ENCODE measurements at places on chromosomes 3 and 15. TPM values are rescaled to one million over a fixed set of nuclear protein-coding genes. Genes with fewer than 3 reads are reported as not detected.

COL6A6 gene
- polyA plus RNA-seq = 0.27 TPM

PRR23C gene
- not detected for polyA plus RNA-seq

KBTBD8 gene
- polyA plus RNA-seq = 12.0 TPM

PLA1A gene
- not detected for polyA plus RNA-seq

LDHAL6B gene
- polyA plus RNA-seq = not detected

GPR171 gene
- 8.1 TPM for polyA plus RNA-seq

PRKCI gene
- 14.8 TPM for polyA plus RNA-seq

GUCA1C gene
- not detected for polyA plus RNA-seq

GP9 gene
- polyA plus RNA-seq = not detected

SMAD3 gene
- 3.5 TPM for polyA plus RNA-seq

CAV3 gene
- 1.7 TPM for polyA plus RNA-seq

ACTRT3 gene
- 1.5 TPM for polyA plus RNA-seq

TFG gene
- 149 TPM for polyA plus RNA-seq

DNAH12 gene
- polyA plus RNA-seq = 0.77 TPM

SLC51B gene
- polyA plus RNA-seq = not detected

GABRB3 gene
- 69.0 TPM for polyA plus RNA-seq

FGF7 gene
- 2.0 TPM for polyA plus RNA-seq

CALML4 gene
- 1.2 TPM for polyA plus RNA-seq

CACNA1D gene
- 1.9 TPM for polyA plus RNA-seq

ITPR1 gene
- polyA plus RNA-seq = 6,657 TPM

PP2D1 gene
- polyA plus RNA-seq = not detected

LYZL4 gene
- not detected for polyA plus RNA-seq

ANKUB1 gene
- polyA plus RNA-seq = not detected

ZNF35 gene
- polyA plus RNA-seq = 3.8 TPM

CHRNB4 gene
- 0.41 TPM for polyA plus RNA-seq

SLC51A gene
- polyA plus RNA-seq = not detected

APBA2 gene
- 0.50 TPM for polyA plus RNA-seq

NR2C2 gene
- polyA plus RNA-seq = 3.9 TPM

CCNL1 gene
- 19.3 TPM for polyA plus RNA-seq

SPATA16 gene
- polyA plus RNA-seq = not detected

ALDH1A3 gene
- 37.4 TPM for polyA plus RNA-seq

TNFSF10 gene
- polyA plus RNA-seq = not detected

REC114 gene
- polyA plus RNA-seq = not detected

STRIT1 gene
- not detected for polyA plus RNA-seq

SMAD6 gene
- not detected for polyA plus RNA-seq

NANOGP8 gene
- not detected for polyA plus RNA-seq

SERINC4 gene
- not detected for polyA plus RNA-seq

STAC gene
- 0.85 TPM for polyA plus RNA-seq
